ENCODE measurements at places on chromosomes 5 and 9.

DNA sequence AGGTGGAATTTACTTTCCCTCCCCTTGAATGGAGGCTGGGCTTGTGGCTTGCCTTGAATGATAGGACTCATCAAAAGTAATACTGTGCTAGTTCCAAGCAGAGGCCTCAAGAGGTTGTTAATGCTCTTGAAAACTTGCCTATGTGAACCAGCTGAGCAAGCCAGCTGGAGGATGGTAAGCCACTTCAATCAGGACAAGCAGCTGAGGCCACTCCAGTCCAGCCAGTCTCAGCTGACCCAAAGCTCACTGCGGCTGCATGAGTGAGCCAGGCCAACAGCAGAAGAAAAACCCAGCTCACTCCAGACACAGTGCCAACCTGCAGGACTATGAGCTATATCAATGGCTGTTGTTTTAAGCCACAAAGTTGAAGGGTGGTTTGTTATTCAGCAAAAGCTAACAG, 182.8 kb downstream of the MCTP1 start:
- no peak for DNase-seq

GRCh38 chr5:41284938-41285337, 71.6 kb upstream of the C6 start:
- no peak for DNase-seq

GRCh38 chr9:93012963-93013855, 45.3 kb upstream of the SUSD3 start:
- DNase-seq, result peak; percentile 12

DNA sequence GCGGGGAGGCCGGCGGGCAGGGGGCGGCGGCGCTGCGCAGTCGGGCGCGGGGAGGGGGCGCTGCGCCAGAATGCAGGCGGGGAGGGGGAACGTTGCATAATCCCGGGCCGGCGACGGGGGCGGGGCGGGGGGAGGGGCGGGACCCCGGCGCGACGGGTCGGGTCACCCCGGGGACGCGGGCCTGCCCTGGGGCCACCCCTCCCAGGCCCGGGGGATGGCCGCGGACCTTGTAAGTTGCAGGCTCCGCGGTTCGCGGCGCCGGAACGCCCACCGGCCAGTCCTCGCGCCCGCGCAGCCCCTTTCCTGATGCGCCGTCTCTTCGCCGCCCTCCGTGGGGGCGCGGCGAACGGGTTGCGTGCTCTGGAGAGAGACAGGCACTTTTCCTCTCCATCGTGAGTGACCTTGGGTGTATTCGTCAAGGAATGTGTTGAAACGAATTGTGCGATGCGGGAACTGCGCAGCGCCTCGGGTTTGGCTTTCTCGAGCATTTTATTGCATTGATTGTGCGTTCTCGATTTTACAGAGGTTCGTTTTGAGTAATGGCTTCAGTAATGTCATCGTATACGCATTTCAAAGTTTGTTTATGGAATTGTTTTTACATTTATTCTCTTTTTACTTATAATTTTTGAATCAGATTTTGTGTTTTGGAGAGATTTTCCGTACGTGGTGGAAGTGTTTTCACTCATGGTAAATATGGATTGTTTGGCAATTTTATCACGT, 802 bp downstream of the SPIN1 start:
- peak; percentile 67 for DNase-seq

DNA sequence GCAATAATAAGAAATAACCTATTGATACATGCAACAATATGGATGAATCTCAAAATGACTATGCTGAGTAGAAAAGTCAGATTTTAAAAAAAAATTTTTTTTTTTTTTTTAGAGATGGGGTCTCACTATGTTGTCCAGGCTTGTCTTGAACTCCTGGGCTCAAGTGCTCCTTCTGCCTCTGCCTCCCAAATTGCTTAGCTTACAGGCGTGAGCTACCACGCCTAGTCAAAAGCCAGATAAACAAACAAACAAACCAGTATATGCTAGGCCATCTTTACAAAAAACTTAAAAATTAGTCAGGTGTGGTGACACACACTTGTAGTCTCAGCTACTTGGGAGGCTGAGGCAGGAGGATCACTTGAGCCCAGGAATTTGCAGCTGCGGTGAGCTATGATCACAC, 79.0 kb downstream of the MED27 start:
- no peak for DNase-seq

- no peak for DNase-seq
Observed at GRCh38 chr5:175700991-175701390, 43.1 kb downstream of the HRH2 start.

DNA sequence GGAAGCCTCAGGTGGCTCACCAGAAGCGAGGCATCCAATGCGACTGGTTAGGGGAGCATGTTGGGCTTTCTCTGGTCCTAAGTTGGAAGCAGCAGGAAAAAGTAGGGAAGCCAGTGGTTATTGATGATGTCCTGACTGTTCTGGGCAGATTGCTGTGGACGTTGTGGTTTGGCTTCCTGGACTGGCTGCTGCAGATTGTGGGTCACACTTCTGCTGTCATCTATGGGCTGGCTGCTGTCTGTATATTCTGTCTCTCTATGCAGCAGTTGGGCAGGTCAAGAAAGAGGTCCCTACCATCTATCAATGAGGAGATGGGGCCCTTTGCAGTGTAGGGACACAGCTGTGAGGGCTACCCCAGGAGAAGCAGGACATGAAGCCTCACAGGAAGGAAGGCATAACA, 13.5 kb upstream of the MARCHF6 start:
- no peak for DNase-seq

GRCh38 chr5:63164838-63165535, 586.4 kb downstream of the LRRC70 start:
- DNase-seq, result no peak

DNA sequence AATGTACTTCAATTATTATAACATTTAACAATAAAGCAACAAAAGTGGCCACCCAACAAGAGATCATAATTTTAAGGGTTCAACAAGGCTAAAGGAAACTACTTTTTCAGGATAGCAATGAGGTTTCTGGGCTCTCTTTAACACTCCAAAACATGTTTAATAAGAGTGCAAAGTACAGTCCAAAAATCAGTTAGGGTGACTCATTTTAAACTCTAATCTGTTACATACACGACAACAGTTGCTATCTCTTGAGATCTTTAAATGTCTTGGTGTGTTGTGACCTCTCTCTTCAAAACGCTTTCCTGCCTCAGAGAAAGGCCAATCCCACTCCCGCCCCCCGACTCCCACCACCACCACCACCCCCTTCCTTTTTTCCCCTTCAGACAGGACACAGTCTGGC, 11.5 kb downstream of the NFIB start:
- DNase-seq, result no peak

GRCh38 chr9:6910032-6910431, 152.3 kb downstream of the KDM4C start:
- no peak for DNase-seq

DNA sequence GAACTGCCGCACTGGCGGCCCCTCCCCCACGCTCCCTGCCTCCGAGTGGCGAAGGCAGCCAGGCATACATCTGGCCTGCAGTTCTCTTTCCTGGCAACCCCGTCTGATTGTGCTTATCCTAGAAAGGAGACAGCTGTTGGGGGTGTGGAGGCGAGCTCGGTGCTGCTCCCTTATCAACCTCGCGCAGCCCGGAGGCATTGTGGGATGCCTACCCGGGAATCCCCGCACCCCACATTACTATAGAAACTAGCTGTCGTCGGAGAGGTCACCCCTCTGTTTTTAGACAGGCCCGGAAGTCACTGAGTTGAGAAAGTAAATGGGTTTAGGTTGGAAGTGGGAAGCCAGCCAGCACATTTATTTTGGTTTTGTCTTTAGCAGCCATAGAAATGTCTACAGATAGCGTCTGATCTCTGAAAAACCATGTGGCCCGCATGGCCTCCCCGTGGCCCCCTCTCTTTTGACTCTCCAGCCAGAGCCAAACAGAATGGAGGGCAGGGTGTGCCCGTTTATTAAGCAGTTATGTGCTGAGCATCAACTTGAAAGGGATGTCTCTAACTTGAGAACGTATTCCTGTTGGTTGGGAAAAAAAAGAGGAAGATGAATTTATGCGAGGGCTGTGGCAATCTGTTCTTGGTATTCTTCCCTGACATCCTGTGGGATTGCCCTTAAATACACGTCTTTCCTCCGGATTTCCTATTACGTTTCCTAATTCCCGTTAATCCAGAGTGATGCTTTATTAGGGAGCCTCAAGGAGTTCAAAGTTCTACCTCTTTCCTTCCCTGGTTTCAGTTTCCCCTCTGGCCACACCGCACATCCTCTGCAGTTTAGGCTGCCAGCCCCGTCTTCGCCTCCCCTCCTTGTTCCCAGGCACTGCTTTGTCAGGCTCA, 3.9 kb downstream of the STC2 start:
- no peak for DNase-seq

GRCh38 chr9:21326526-21327139, 8.6 kb downstream of the KLHL9 start:
- no peak for DNase-seq

GRCh38 chr5:150460781-150461180, 11.2 kb upstream of the RPS14 start:
- no peak for DNase-seq

- no peak for DNase-seq
Observed at GRCh38 chr5:158879993-158880392, 219.7 kb downstream of the EBF1 start.

- no peak for DNase-seq
Observed at GRCh38 chr9:114417511-114417910, 29.7 kb upstream of the AKNA start.

DNA sequence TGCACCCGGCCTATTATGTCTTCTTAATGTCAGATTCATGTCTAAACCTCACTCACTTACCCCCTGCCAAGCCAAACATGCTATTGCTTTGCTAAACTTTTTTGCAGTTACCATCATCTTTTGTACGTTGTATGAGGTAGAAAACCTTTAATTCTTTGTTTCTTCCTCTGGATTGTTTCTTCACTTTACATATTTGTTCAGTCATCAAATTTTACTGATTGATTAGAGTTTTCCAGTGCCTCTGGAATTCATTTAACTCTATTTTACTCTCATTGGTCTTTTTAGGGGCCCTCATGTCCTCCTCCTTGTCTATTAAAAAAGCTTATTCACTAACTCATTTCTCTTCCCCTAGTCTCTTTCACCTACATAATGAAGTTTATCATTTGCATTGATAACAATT, 67.0 kb downstream of the RIC1 start:
- no peak for DNase-seq

DNA sequence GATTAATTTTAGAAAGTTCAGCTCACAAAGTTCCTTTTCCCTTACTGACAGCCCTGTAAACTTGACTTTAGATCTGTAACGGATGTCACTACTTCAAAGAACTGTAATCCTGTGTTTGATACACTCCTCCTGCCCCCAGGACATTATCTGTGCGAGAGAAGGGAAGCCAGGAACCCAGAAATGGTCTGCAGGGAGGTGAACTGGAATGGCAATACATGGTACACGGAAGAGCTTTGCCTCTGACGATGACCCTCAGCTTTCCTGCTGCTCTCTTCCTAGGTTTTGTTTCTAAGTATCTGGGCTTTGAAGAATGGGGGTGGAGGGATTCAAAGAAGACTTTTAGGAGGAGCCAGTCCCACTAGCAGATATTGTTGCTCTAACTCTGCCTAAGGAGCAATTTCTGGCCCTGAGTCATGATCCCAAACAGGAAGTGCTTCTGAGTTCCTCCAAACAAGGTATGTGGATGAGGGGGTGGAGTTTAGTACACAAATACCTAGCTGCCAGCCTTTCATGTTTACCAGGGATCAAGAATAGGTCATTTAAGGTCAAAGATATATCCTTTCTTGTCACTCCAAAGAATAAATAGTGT, 43.4 kb upstream of the TMC1 start:
- no peak for DNase-seq

DNA sequence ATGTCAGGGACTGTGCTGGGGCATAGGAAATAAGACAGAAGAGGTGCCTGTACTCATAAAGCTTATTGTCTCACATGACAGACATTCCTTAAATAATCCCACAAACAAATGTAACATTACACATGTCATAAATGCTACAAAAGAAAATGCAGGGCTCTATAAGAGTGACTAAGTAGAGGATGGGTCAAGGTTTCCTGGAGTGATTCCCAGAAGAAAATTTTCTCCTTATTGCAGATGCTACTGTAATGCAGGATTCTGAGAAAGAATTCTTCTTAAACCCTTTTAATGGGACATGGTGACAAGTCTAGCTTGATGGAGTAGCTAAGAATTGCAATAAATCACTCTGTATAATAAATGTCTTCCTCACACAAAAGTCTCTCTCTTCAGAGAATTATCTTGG, 55.7 kb downstream of the SH3TC2 start:
- no peak for DNase-seq

DNA sequence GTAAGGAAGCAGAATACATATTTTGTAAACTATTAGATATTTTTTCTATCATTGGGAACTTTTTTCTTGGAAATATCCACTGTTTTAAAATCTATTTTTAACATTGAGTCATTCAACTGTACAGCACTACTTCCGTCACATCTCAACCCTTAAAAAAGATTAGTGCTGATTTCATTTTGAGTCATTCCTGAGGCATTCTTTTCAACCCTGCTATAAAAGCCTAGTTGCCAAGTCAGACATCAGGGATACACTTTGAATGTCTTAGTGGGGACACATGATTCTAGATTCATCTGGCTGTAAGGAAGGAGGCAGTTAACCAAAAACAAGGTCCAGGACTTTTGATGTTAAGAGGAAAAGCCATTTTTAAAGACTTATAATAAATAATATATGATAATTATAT, 160.9 kb downstream of the GIN1 start:
- no peak for DNase-seq

DNA sequence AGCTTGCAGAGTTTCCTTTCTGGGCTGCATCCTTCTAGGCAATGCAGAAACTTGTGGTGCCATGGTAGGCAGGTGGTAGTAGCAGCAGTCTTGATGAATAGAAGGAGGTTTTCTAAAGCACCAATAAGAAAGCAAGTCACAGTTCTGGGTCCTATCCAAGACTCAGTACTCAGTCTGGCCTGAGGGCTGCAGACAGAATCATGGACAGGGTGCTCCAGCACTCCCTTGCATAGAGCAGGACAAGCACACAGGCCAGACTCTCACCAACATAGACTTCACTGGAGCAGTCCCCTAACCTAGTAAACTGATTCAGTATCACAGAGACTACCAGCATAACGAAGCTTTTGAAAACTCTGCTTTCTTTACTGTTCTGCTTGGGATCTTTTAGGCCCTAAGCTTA, 134.0 kb upstream of the RUSC2 start:
- no peak for DNase-seq

DNA sequence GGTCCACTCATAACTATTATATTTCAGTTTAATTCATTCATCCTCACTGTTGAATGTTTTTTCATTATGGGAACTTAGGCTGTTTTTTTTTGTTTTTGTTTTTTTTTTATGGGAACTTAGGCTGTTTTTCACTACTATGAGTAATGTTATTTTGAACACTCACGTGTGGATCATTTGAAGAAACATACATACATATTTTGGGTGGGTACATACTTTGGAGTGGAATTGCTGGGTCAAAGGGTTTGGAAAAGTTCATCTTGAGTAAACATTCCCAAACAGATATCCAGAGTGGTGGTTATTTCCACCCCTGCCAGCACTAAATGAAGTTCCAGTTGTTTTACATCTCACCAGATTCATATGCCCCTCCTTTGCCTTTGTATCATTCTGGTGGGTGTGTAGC, 584.4 kb downstream of the PSAT1 start:
- DNase-seq, result no peak

DNA sequence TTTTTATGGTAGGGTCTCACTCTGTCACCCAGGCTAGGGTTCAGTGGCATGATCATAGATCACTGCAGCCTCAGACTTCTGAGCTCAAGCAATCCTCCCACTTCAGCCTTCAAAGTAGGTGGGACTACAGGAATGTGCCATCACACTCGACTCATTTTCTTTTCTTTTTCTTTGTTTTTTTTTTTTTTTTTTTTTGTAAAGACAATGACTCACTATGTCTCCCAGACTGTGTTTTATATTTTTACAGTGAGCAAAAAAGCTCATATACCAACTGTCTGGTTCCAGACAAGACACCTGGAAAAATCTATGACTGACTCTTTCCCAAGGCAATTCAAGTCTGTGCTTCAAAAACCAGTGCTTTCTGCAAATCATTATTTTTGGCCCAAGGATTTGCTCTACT, 10.8 kb upstream of the FOXD1 start:
- no peak for DNase-seq

Data from activated T-cell treated with anti-CD3 and anti-CD28 coated beads, Interleukin-2, amount 50 U/mL, for 48 hours (primary cell).